ENCODE measurements at places on chromosomes 11 and 22.

GRCh38 chr11:12824281-12825041 lies 150.2 kb downstream of the TEAD1 start:
- DNase-seq, result no peak

DNA sequence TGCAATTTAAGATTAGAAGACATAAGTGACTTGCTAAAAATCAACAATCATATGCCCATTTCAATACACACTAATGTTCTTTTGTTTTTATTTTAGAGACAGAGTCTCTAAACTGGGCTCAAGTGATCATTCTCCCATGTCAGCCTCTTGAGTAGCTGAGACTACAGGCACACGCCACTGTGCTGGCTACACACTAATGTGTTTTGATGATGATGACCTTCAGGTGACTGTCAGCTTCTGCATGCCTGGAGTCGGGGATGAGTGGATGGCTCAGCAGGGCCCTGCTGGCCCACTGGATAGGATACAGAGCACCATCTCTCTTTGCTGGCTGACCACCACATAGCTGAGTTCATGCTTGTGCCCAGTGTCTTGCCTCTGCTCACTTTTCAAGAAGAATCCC lies 27.0 kb upstream of the POU2AF1 start:
- no peak for DNase-seq

GRCh38 chr11:3208272-3208671 lies 10.3 kb downstream of the MRGPRG start:
- DNase-seq, result no peak

DNA sequence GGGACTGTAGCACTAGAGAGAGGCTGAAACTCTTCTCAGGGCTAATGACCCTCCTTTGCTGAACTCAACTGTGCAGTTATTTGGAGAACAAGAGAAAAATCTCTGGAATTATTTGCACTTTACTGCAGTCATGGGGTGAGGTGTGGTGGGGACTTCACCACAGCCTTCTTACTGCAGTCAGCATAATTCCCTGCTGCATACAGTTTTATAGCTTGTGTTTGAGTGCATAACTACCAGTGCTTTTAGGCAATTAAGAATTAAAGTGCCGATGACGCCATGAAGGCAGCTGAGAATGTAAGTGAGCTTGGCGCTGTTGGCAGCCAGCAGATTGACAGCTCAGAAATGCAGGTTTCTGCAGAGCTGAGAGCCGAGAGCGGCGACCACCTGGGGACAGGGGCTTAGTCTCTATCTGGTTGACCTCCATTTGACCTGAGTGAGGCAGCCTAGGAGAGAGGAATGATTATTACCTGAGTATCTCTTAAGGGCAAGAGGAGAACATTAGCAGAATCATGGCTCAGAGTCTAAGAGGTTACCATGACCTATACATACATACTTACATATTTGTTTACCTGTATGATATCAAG lies 830.0 kb downstream of the NTM start:
- no peak for DNase-seq

DNA sequence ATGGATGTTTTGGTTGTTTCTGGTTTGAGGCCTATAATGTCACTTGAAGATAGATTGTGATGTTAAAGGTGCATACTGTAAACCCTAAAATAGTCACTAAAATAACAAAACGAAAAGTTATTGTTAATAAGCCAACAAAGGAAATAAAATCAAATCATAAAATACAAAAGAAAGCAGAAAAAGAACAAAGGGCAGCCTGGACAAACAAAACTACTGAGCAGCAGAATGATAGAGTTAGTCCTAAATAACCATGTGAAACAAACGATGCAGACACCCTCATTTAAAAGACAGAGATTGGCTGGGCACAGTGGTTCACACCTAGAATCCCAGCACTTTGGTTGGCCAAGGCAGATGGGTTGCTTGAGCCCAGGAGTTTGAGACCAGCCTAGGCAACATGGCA lies 90.9 kb upstream of the GAL start:
- DNase-seq, result no peak

- no peak for DNase-seq
Observed at GRCh38 chr11:120857508-120857907, 166.4 kb upstream of the TBCEL start.

GRCh38 chr22:35111244-35111643 lies 45.3 kb downstream of the ISX start:
- no peak for DNase-seq
